Stimulated activated CD4-positive, alpha-beta T cell treated with anti-CD3 and anti-CD28 coated beads, Interleukin-1b, Interleukin-23, amount 100 ng/mL, for 24 hours (primary cell): ENCODE measurements at places on chromosomes 5 and 9.

- no peak for DNase-seq
These were observed 43.9 kb upstream of the ORM1 start for GRCh38 chr9:114278881-114279570.

- no peak for DNase-seq
These were observed 4.4 kb upstream of the DCTN4 start for GRCh38 chr5:150763023-150763769.

DNA sequence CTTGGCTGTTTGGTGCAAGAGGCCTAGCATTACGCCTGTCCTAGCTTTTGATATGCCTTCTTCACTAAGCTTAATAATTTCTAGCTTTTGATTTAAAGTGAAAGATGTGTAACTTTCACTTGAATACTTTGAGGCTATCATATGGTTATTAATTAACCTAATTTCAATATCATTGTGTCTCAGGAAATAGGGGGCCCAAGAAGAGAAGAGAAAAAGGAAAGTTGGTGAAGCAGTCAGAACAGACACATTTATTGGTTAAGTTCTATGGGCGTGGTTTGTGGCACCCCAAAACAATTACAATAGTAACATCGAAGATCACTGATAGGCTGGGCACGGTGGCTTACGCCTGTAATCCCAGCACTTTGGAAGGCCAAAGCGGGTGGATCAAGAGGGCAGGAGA is 40.9 kb upstream of the F2RL2 start:
- DNase-seq: no peak

GRCh38 chr9:68457803-68458202 is 82.9 kb downstream of the TMEM252 start:
- DNase-seq: no peak

DNA sequence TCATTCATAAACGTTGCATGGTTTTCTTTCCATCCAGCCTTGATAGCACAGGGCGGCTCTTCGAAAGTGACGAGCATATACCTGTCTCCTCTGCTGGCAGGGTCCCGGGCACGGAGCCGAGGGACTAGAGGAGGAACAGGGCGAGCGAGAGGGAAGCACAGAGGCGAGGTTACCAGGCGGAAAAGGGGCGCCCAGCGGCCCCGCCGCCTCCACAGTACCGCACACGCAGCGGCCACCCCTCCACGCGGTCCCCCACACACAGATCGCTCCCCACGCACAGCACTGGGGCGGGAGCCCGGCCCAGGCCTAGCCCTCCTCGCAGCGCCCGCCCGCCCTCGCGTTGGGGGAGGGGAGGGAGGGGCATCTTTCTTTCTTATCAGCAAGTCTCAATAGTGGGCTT is 296.6 kb upstream of the DAB2 start:
- no peak for DNase-seq

DNA sequence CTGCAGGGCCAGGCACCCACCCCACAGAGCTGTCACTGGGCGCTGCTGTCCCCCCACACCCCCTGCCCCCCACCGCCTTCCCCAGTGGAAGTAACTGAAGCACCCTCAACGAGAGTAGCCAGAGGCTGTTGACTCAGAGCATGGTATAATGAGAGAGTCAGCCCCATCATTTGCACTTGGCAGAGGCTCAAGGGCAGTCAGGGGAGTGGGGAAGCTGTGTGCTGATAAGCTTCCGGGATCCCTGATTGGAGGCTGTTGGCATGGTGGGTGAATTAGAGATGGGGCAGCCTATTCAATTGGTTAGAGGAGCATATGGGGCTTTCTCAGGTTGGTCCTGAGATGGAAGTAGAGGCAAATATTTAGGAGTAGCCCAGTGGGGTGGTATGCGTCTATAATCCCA is 77.1 kb upstream of the GOLM1 start:
- DNase-seq: no peak

DNA sequence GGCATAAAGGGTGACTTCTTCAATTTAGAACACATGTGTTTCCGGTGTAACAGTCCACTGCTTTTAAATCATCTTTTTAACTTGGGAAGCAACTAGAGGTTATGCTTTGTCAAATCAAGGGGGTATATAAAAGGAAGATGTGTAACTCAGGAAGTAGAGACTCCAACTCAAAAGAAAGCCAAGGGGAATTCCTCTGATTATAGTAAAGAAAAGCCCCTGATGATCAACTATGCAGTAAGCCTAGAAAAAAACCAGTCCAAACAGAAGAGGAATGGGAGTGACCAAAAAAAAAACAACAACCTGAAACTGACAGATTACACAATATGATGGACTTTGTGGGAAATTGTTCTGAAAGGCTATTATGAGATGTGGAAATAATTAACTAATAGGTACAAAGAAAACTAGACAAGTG is 90.3 kb downstream of the AK8 start:
- no peak for DNase-seq

GRCh38 chr5:76488969-76489368 is 85.9 kb downstream of the IQGAP2 start:
- DNase-seq: no peak

GRCh38 chr9:108830272-108830671 is 25.5 kb downstream of the ACTL7B start:
- DNase-seq: no peak

DNA sequence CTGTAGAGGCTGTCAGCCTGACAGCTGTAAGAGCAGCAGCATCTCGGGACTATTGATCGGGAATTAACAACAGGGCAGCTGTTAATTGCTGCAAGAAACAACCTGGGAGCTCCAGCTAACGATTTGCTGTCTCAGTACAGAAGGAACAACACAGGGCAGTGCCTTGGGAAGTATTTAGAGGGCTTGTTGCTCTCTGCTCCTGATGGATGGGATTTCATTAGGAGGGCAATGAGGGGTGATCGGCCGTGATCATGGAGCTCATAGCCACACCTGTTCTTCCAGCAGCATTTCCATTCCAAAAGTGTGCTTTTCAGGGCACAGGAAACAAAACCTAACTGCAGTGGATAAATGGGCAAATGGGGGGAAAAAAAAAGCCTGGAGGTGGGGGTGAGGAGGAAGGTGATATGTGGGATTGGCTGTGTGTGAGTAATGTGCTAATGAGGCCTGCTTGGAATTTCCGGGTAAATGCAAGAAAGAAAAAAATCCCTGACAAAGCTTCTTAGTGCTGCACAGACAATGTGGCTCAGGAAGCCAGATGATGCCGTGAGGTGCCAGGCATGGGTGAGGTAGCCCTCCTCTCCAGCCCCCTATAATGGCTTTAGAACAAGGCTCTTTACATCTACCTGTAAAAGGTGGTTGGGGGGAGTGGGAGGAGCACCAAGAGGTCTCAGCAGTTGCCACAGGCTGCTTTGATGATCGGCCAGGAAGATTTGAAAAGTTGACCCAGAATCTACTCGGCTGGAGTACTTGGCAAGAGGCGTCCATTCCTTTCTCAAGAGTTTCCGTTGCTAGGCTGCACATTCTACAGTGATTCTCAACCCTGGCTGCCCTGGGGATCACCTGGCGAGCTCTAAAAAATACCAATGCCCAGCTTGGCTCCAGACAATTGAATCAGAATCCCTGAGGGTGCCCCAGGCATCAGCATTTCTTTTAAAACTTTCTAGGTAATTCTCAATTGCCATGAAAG is 139.5 kb upstream of the KLF9 start:
- DNase-seq: no peak

GRCh38 chr5:533243-533954 is 9.2 kb upstream of the SLC9A3 start:
- no peak for DNase-seq

DNA sequence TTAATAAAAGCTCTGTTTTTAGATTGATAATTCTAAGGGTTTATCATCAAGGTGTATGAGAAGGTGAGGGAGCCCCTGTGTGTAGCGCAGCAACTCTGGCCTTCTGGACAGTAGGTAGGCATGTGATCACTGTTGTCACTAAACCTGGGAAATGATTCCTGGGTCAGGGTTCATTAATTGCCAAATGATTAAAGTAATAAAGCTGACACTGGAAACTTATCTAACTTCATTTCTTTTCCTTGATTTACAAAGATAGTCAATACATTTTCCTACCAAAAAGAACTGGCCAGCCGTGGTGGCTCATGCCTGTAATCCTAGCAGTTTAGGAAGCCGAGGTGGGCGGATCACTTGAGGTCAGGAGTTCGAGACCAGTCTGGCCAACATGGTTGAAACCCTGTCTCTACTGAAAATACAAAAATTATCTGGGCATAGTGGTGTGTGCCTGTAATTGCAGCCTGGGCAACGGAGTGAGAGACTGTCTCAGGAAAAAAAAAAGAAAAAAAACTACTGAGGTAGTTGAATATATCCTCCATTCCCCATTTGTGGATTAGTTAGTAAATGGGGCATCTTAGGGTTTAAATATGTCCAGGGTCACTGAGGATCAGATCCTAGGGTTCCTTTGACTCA is 2.4 kb downstream of the EHMT1 start:
- no peak for DNase-seq

- peak; percentile 93 for DNase-seq
These were observed at the start of the genes KCTD16 and YIPF5 for GRCh38 chr5:144170276-144171024. TSS of gene KCTD16 (plus strand) at chr5:144170873. TSS of gene YIPF5 (minus strand) at chr5:144170659. CDS start at chr5:144169955, 704 bp downstream.

DNA sequence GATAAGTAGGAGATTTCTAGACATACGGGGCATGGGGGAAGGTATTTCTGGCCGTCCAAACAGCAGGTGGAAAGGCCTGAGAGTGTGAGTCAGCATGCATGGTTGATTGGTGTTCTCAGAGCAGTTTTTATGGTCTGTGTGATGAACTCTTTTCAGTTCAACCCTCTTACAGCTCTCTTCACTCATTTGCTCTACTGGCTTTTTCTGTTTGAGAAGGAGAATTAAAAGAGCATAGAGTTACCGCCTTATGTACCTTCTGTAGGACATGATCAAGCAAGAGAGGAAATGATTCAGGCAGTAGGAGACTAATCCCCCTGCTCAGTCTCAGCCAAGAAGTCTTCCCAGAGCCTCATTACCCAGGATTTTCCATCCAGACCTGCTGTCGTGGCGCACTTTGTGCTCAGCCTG is 92.4 kb downstream of the PRDM6 start:
- DNase-seq: no peak

DNA sequence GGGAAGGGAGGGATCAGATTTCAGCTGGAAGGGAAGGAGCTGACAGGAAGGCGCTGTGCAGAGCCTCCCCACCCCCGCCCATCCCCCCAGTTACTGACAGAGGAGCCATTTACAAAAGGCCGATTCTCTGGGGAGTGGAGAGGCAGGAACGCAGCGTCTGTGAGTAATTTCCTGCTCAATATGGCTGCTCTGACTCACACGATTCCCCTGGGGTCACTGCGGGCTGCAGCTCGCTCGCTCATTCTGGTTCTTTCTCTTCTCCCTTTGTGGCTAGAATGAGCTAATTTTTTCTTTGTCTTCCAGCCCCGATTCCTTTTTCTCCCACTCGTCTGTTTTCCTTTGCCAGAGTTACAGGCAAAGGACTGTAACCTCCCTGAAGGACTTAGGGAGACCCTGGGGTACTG is 28.8 kb downstream of the PTPA start:
- DNase-seq: peak; percentile 53

DNA sequence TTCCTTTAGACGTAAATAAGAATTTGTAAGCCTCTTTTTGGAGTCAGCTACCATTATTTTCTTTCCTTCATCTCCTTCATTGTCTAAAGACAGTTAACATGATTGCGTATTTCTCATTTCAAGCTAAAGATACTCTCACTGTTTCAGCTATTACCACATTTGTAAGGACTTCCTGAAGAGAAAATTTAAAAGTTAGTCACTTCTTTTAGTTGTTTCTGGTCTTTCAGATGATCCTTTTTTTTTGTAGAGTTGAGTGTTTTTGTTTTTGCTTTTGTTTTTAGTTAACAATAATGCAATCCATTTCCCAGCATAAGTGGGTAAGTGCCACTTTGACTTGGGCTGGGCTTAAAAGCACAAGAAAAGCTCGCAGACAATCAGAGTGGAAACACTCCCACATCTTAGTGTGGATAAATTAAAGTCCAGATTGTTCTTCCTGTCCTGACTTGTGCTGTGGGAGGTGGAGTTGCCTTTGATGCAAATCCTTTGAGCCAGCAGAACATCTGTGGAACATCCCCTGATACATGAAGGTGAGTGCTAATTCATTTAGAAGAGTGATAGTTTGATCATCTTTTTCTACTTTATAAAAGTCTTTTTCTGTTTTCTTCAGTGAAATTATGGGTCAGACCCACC is 2.0 kb downstream of the IL31RA start:
- no peak for DNase-seq

- DNase-seq: no peak
These were observed 58.7 kb upstream of the TRPC7 start for GRCh38 chr5:136423944-136424606.

DNA sequence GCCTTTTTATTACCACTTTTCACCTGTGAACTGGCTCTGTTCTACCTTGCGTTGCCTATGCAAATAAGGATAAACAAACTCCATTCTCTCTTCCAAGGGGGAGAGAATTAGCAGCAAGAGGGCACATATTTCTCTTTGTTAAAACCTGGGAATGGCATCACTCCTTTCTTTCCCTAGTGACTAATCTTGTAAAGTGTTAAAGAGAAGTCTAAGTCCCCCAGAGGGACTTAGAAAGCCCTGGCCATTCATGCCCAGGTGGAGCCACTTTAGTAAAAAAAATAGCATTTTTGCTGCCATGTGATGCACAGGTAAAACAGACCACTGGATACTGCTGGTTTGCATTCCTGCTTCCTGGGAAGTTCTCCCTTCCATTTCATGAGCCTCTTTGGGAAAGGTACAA is 148.4 kb downstream of the MAN2A1 start:
- no peak for DNase-seq

- DNase-seq: no peak
These were observed 46.5 kb downstream of the NKD2 start for GRCh38 chr5:1054799-1055775.

DNA sequence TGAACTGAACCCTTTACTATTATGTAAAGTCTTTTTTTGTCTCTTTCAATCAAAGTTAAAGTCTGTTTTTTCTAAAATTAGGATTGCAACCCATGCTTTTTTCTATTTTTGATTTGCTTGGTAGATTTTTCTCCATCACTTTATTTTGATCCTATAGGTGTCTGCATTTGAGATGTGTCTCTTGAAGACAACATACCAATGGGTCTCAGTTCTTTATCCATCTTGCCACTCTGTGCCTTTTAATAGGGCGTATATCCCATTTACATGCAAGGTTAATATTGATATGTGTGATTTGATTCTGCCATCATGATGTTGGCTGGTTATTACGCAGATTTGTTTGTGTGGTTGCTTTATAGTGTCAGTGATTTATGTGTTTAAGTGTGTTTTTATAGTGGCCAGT is 436.0 kb upstream of the SEMA6A start:
- DNase-seq: no peak

GRCh38 chr9:32404856-32405255 is 20.4 kb downstream of the ACO1 start:
- no peak for DNase-seq

DNA sequence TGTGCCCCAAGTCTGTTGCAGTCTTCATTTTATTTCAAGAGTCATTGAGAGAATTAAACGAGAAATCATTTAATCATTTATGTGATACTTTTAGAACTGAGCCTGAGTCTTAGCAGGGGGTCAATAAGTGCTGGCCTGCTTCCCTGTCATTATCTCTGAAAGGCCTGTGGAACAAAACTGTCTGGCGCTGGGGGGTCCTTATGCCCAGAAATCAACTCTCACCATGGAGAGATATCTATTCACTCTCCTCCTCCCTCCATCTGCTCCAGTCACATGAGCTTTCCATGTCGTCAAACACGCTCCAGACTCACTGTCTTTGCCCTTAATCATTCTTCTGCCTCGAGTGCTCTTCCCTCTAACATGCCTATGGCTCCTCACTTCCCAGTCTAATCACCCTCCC is 136.8 kb downstream of the ESM1 start:
- no peak for DNase-seq

- DNase-seq: no peak
These were observed 87.6 kb upstream of the RPS23 start for GRCh38 chr5:82365744-82366228.
